Activated CD8-positive, alpha-beta memory T cell treated with anti-CD3 and anti-CD28 coated beads, Interleukin-2, amount 50 U/mL, for 4 hours (primary cell): ENCODE measurements at places on chromosomes 3 and 15.

- no peak for DNase-seq
Measured at GRCh38 chr3:185175370-185175987, 22.6 kb upstream of the C3orf70 start.

- DNase-seq, result no peak
Measured at GRCh38 chr3:133827136-133827535, 21.5 kb downstream of the SRPRB start.

DNA sequence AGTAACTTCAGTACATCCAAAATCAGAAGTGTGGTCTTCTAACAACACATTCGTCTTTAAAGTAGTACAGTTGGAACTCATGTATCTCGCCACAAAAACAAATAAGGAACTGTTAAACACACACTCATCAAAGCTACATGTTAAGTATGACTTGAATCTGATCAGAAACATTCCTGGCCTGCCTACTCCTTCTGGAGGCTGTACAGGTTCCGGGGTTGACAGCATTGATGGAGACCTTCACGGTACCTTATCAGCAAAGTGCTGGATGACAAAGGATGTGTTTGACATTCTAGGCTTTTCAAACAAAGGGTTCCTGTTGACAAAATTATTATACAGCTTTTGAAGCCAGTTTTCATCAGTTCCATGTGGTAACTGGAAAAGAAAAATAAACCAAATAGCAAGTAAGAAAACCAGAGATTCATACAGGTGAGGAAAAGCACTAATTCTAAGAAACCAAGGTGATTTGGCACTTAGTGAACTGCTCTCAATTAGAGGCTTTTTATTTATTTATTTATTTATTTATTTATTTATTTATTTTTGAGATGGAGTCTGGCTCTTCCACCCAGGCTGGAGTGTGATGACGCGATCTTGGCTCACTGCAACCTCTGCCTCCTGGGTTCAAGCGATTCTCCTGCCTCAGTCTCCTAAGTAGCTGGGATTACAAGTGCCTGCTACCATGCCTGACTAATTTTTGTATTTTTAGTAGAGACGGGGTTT, 44.3 kb downstream of the MYO5C start:
- DNase-seq, result no peak

GRCh38 chr3:177106184-177106583, 91.1 kb downstream of the TBL1XR1 start:
- DNase-seq, result no peak

GRCh38 chr15:101310508-101310907, 15.5 kb upstream of the SNRPA1 start:
- no peak for DNase-seq

DNA sequence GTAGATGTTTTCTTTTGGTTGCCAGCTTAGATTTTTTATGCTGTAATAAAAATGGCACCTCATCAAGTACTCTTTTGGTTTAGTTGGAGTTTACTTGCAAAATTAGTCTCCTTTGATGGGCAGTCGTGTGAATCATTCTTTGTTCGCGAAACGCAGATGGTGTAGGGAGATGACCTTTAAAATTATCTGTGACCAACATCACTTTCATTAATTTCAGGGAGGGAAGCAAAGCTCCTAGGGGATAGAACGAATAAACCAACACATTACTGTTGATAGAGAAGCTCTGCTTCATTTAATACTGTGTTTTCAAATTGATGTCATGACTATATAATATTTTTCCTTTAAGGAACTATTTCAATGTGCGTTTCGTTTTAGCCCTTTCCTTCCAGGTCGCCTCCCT, 67.4 kb downstream of the USP13 start:
- no peak for DNase-seq

- DNase-seq, result peak; percentile 51
Measured at GRCh38 chr15:80776420-80777045, 2.6 kb upstream of the CEMIP start.

- no peak for DNase-seq
Measured at GRCh38 chr3:134419960-134420321, 45.7 kb upstream of the AMOTL2 start.

DNA sequence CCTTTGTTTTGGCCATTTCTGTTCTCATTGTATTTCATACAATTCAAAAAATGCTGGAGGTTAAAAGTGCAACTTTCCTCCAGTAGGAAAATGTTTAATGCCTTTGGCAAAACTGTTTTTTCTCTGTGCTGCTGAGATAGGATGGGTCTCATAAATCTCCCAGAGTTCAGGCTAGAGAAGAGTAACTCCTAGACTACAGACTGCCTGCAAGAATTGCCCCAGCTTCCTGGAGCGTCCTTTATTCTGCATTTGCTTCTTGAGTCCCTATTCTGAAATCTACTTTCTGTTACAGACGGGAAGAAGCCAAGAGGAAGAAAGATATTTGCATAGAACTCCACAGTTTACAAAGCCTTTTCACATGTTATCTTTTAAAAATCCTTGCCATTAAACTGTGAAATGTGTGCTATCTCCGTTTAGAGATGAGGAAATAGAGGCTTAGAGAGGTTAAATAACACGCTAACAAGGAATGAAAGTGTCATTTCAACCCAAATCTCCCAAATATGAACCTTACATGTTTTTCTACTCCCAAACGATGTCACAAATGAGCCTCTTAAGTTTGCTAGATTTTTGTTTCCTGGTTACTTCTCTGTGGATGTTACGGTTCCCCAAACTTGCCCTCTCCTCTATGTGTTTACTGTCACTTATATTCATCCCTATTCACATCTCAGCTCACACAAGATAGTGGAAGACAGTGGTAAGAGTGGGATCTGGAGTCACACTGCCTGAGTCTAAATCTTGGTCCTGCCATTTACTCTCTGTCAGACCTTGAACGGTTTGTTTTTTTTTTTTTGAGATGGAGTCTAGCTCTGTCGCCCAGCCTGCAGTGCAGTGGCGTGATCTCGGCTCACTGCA, 17.4 kb downstream of the NANOGP8 start:
- no peak for DNase-seq

DNA sequence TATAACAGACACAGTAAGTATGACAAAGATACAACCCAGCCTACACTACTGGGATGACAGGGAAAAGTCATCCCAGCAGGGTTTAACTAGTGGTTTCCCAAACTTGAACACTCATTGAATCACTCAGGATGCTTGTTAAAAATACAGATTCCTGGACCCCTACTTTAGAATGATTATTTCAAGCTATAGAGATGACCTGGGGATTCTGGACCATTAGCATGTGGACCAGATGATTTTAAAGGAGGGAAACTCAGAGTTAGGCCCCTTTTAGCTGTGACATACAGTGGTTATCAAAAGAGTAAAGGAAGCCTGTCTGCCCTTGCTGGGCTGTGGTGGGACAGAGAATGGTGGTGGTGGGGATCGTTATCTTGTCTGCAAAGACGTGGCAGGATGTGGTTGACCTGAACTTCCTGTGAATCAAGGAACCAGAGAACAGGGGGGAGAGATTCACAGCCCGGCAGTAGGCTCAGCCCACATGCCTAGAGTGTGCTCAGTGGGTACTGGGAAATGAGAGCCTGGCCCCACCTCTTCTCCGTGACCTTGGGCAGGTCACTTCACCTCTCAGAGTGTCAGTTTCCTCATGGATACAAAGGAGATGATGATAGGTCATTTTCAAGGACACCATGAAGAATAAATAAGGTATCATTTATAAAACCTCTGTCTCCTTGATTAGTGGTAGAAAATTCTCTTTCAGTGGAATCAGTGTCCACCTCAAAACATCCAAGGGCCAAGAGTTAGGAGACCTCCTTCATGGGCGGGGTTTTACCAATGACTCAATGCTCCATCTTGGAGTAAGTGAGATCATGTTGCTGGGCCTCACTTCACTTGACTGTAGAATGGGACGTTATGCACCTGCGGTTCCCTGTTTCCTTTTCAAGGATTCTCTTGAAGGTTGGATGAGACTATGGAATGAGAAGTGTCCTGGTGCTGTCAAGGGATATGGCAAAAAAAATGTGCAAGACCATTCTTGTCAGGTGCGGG, 306.5 kb downstream of the RPLP1 start:
- peak; percentile 82 for DNase-seq

GRCh38 chr15:89671687-89672086, 7.5 kb downstream of the PLIN1 start:
- no peak for DNase-seq

GRCh38 chr3:56469141-56469540, 874 bp upstream of the ERC2 start:
- DNase-seq, result no peak

DNA sequence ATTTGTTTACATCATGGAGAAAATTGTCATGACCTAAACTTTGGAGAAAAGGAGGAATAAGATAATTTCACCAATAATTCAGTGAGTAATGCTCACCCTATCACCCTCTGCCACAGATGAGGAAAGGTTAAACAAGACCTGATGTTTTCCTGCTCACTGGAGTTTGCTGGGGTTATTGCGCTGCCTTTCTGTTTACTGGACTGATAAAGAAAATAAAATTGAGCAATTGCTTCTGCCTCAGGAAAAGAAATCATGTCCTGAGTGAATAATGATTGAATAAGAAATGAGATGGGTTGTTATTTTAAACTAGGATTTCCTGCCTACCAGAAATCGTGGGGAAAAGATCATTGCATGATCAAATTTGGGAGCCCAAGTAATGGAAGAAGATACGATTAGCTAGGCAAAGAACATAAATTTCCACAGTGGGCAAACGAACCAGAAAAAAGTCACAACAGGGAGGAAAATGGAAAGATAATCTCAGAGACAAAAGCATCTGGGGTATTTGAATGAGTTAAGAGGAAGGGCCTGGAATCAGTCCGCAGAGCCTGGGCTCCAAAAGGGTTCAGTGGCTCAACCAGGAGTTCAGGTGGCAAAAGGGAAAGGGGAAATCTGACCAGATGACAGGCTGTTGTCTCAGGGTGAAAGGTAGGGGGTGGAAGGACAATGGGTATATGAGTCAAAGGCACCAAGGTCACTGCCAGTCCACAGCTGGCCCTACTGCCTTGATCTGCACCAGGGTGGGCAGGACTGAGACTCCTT, 146.8 kb downstream of the FAM43A start:
- DNase-seq, result no peak

DNA sequence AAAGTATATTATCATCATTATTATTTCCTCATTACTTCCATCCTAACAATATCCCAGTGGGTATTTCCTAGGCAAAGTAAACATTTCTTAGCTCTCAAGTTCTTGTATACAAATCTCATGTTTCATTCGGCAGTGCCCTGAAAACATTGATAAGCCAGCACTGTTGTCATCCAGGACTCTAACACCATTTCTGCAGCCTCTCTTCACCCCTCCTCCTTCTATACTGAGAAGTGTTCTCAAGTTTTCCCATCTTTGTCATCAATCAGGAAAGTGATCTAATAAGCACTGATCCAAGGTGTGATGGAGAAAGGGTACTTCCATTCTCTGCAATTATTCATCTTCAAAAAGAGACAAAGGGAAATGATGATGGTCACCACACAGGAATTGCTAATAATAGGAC, 168.4 kb upstream of the CCDC54 start:
- no peak for DNase-seq

DNA sequence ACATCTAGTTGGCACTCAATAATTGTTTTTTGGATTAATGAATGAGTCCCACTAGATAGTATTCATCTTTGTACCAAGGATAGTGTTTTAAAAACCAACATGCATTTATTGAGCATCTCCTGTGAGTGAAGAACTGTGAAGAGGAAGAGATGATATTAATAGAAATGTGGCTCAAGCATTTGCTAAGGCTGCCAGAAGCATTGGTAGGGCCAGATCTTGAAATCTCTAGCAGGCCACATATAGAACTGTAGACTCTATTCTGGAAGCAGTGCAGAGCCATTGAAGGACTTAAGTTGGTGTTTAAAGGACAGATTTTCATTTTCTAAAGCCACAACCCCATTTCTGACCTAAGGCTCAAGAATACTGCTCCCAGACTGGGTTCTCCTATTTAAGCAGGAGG, 99.0 kb downstream of the NEK11 start:
- no peak for DNase-seq

DNA sequence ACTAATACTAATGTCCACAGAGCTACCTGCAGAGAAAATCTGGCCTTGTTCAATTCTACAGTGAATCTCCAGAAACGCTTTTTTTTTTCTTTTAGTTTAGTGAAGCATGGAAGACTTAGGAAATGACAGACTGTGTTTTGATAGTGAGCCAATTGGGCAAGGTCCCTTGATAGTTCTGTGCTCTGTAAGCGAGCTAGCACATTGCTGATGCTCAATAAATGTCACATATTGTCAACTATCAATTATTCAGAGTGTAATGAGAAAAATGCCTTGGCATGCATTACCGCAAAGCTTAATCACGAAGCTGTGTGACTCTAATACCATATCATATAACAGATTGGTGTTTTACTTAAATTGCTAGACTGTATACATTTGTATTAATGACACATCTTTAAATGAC, 5.2 kb upstream of the C3orf85 start:
- no peak for DNase-seq

- DNase-seq, result no peak
Measured at GRCh38 chr3:112297714-112298113, 3.7 kb upstream of the SLC9C1 start.

- no peak for DNase-seq
Measured at GRCh38 chr15:91627473-91628278, 225.8 kb upstream of the SLCO3A1 start.

GRCh38 chr15:47872869-47873432, 155.6 kb downstream of the SEMA6D start:
- no peak for DNase-seq

DNA sequence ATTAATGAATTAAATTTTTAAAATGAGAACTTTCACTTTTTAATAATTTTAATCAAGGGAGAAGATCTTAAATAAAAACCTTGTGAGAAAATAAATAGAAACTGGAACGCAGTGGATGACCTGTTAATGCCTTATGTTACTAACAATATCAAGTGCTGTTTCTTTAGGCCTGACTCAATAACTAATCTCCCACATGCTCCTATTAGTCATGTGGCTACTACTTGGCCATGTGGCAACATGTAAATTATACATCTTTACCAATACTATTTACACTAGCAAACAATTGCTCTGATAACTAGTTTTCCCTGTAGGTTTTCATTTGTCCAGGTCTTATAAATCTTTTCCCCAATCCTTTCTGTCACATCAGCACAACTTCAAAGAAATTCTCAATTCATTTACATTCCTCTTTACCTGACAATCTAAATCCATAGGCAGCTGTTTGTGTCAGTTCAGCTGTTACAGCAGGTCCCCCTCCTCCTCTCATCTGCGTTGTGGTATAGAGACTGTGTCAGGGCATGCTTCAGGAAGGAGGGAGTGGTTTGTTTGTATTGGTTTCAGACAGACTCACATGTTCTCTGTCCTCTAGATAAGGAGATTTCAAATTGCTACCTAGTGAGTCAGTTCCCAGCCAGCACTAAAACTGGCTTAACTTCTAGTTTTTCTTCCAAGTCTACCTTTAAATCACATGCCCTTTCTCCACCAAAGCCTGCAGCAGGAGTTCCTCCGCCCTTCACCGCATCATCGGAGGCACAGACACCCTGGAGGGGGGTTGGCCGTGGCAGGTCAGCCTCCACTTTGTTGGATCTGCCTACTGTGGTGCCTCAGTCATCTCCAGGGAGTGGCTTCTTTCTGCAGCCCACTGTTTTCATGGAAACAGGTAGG, 11.3 kb upstream of the C3orf52 start:
- DNase-seq, result peak; percentile 18

GRCh38 chr15:61155741-61156700, 73.1 kb downstream of the RORA start:
- DNase-seq, result no peak

GRCh38 chr15:92533298-92533697, 122.3 kb downstream of the FAM174B start:
- DNase-seq, result no peak
